ENCODE measurements at places on chromosomes 2 and 18.
A peak's percentile ranks its signal among the peaks of the same experiment; 100 is the strongest.

DNA sequence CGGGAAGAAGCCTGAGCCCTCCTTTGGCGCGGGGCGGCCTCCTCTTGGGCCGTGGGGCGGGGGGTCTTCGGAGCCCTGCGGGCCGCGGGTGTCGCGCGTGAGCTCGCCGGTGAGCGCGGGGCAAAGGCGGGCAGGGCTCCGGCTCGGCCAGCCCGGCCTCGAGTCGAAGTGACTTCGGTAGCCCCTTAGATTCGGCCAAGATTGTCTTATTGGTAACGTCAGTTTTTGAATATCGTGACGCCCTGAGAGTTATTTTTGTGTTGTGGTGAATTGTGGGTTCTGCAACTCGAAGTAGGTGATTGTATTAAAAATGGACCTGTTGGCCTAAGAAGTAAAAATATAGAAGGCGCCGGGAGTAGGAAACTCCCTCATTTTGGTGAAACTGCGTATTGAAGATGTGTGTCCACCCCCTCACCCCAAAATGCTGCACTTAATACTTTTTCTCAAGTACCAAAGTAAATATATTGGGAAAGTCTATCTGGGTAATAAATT lies 669 bp downstream of the MARCHF7 start:
- peak; percentile 27 for DNase-seq

GRCh38 chr2:149364839-149365238 lies 34.5 kb downstream of the LYPD6 start:
- no peak for DNase-seq

DNA sequence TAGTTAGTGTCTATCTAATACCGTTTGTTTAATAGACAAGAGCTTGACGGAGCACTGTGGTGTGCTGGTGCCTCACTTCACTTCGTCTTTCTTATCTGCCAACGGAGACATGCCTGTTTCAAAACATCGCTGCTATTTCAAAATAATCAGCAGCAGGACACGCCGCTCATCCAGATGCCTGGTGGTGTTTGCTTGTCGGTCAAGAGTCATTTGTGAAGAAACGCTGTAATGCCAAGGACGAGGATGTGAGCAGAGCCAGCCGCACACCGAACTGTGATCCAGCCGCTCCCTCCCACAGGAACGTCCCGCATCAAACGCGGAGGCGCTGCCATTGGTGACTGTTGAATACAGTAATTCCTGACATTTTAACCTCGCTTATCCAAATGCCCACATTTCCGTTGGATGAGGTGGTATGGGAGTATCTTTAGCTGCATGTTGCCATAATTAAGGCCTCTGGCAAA lies 432.4 kb downstream of the FBXO15 start:
- DNase-seq = no peak

- DNase-seq = no peak
Measured at GRCh38 chr2:128786316-128786715, 467.6 kb upstream of the HS6ST1 start.

DNA sequence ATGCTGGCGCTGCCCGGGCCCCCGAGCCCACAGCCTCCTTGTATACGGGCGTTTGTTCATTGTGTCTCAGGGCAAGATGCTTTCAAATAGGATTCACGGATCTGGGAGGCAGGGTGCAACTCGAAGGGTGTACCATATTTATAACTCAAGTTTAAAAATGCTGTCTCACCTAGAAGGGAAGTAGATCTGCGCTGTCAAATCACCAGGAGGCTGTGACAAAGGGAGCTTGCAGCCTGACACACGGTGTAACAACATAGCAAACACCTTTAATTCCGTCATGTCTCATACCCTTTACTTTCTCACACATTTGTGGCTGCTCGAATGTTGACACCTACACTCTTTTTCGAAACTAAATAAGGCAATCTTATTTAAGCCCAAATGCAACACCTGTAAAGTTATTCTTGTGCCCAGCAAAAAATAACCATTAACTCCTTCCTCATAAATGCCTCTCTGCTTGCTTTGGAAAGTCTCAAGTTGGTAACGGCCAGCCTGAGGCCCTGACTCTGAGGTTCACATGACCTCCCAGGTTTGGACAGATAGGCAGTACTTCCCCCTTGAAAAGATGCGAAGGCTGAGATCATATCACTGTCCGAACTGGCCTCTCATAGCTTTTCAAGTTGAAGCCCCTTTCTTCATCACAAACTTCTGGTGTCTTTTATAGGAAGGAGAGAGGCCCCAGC lies 11.6 kb downstream of the ZEB2 start:
- no peak for DNase-seq
